ENCODE measurements at places on chromosomes 13 and 19. TPM values are rescaled to one million over a fixed set of nuclear protein-coding genes. Genes with fewer than 3 reads are reported as not detected.

- DNase-seq: peak; percentile 46
Measured at GRCh38 chr19:12721656-12722565, 1.8 kb downstream of the TNPO2 start.

GRCh38 chr19:36547001-36547732 lies 19.1 kb upstream of the ZNF260 start:
- DNase-seq: no peak

- DNase-seq: peak; percentile 59
Measured at GRCh38 chr19:18322318-18322758, 538 bp downstream of the LSM4 start.

DNA sequence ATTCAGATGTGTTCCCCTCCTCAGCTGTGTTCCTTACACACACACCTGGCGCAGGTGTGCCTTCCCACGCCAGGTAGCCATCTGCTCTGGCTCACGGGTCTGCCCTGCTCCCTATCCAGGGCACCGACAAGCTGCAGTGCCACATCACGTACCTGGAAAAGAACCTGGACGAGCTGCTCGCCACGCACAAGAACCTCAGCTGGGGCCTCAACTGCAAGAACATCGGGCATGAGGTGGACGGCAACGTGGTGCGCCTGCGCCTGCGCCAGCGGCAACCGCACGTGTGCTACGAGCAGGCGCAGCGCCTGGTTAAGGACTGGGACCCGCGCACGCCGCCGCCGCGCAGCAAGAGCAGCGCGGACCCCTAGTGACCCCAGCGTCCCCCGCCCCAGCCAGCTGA lies 26.5 kb upstream of the CASP14 start:
- no peak for DNase-seq

DNA sequence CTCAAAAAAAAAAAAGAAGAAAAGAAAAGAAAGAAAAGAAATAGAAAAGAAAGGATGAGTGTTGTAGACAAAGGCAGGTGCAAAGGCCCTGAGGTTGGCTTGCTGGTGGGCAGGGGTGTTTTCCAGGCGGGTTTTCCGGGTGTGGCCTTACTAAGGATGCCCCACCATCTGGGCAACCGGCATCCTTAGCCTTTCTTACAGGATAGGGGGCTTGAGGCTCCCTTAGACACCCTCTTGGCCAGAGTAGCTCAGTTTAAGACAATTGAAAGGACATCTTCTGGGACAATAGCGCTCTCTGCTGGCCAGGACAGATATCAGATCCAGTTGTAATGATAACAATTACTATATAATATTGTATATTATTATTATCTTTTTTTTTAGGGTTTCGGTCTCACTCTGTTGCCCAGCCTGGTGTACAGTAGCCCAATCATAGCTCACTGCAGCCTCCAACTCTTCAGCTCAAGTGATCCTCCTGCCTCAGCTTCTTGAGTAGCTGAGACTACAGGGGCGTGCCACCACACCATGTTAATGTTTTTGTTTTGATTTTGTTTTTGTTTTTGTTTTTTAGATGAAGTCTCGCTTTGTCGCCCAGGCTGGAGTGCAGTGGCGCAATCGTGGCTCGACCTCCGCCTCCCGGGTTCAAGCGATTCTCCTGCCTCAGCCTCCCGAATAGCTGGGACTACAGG lies 1.4 kb upstream of the QTRT1 start:
- DNase-seq: peak; percentile 61

GRCh38 chr19:48859711-48860572 lies 8.5 kb downstream of the PLEKHA4 start:
- no peak for DNase-seq

DNA sequence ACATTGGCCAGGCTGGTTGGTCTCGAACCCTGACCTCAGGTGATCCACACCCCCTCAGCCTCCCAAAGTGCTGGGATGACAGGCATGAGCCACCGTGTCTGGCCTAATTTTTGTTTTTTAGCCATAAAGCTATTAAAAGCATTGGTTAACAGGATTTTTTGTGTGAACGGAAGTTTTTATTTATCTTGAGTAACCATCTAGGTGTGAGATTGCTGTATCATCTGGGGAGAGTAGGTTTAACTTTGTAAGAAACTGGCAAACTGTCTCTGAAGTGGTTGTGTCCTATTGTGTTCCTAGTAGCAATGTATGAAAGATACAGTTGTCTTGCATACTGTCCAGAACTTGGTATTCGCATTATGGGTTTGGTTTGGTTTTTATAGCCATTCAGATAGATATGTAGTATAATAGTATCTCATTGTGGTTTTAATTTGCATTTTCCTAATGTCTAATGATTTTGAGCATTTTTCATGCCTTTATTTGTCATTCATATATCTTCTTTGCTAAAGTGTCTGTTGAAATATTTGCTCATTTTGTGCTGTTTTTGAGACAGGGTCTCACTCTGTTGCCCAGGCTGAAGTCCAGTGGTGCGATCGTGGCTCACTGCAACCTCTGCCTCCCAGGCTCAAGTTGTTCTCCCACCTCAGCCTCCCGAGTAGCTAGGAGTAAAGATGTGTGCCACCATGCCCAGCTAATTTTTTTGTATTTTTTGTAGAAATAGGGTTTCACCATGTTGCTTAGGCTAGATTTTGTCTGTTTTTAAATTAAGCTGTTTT lies 13.5 kb upstream of the PLEKHF1 start:
- DNase-seq: no peak

DNA sequence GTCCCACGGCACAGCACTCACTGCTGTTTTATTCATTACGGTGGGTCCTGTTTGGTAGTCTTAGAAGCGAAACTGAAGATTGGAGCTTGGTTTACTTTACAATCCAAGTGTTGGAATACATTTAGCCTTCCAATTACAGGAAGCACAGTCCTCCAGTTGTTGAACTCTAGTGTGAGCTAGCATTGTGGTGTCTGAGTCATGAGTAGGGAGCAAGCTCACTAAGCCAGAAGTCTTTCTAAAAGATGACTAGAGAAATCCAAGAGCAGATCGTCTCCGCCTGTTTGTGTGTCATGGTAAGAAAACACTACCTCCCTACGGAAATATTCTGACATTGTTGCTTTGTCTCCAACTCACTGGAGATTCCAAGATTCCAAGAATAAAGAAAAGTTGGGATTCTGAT lies 10.1 kb upstream of the SHISA2 start:
- peak; percentile 88 for DNase-seq

DNA sequence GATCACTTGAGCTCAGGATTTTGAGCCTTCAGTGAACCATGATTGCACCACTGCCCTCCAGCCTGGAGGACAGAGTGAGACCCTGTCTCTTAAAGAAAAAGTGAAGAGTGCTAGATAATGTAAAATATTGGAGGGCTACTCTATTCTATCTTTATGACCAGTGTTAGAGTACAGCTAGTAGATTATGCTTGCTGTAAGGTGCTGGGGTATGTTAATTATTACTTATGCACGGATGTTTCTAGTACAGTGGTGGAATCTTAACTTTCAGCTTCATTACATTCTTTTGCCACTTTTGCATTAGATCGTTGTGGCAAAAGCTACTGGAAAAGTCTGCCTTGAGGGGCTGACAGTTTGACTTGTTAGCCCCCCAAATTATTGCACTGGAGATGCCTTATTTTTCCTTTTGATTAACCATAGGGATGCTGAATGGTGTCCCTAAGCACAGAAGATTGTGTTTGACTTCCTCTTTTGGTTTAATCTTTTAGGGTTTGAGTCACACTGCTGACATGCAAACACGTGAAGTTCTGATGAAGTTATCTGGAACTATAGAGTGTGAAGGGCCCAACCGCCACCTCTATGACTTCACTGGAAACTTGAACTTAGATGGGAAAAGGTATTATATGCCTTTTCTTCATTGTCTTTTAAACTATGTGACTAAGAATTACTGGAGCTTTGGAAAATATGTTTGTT lies 169.8 kb downstream of the ATP8A2 start:
- DNase-seq: no peak

- peak; percentile 75 for DNase-seq
Measured at GRCh38 chr13:93080587-93080986, 146.0 kb upstream of the GPC6 start.

DNA sequence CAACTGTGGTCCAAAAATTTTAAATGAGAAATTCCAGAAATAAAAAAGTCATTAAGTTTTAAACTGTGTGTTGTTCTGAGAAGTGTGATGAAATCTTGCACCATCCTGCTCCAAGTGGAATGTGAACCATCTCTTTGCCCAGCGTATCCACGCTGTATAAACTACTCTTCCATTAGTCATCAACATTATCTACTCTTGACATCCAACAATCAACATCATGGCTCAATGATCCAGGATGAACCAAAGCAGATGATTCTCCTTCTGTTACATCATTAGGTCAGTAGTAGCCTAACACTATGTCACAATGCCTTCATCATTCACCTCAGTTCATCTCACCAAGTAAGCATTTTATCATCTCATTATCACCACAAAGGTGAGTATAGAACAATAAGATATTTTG lies 55.3 kb downstream of the SUCLA2 start:
- DNase-seq: no peak

- no peak for DNase-seq
Measured at GRCh38 chr19:58585442-58586132, 12.5 kb upstream of the MZF1 start.

GRCh38 chr19:48248081-48248833 lies 7.5 kb downstream of the CARD8 start:
- DNase-seq: no peak

GRCh38 chr13:106534639-106535551 lies 567 bp downstream of the EFNB2 start:
- no peak for DNase-seq

DNA sequence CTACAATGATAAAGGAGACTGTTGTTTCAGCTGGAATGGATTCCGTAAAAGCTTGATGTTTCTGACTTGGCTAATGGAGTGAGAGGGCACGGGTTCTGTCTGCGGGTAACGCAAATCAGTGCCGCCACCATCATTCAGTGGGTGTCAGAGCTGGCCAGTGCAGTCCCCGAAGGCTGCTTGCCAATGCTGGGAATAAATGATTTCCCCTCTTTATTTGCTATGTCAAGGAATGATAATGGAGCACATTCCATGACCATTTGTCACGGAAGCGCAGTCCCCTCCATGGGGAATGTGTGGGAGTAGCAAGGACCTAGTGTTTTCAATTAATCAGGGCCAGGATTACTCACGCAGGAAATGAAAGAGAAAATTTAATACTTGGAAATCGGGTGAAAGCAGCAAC lies 899.3 kb downstream of the UQCRFS1 start:
- DNase-seq: peak; percentile 95

DNA sequence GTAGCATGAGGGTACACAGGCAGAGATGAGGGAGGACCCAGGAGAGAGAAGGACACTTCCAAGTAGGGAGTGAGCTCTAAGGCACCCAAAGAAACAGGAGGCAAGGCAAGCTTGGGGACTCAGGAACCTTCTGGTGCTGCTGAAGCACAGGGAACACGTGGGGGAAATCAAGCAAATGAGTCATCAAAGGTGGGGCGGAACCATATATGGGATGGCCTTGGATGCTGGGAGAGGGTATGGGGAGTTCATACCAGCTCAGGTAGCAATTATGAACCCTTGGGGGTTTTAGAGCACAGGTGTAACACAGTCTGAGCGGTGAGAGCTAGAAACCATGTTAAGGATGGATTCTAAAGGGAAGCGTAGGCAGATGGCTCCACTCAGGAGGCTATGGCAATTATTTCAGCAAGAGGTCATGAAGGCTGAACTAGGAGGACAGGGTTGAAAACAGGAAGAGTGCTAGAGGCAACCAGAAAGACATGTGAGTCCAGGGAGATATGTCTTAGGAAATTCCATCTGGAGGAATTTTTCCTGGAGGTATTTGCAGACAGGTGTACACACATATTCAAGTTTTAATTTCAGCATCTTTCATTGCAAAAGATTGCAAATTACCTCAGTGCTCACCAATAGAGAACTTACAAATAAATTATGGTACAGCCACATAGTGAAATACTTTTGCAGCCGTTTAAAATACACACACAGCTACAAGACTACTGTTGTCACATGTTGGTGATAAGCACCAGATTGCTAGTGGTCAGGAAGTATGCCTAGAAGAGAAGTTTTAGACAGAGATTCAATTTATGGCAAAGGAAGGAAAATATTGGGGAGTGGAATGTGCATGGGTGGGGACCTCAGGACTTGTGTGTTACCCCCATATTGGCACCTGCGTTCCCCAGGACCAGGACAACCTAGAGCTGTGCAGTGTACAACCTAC lies 77.0 kb downstream of the STARD13 start:
- no peak for DNase-seq

- DNase-seq: no peak
Measured at GRCh38 chr13:109427148-109427547, 359.2 kb downstream of the IRS2 start.

- no peak for DNase-seq
Measured at GRCh38 chr19:30673336-30673735, 301.2 kb downstream of the ZNF536 start.

- no peak for DNase-seq
Measured at GRCh38 chr19:40907968-40908735, 26.1 kb upstream of the CYP2A7 start.

DNA sequence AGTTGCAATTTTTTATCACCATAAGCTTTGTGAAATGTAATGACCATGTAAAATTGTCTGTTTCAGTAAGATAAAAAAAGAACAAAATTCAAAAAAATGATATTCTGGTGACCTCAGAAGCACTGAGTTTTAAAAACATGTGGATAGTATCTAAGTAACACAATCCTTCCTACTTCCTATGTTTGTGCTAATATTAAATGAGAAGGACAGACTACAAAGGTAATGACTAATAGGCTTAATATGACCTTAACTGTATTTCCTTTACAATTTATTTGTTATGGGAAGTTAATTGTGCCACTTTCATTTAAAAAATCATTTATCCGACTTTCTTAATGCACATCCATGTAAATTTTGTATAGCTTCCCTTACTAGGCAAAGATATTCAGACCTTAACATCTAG lies 1030.4 kb upstream of the ATXN8OS start:
- DNase-seq: no peak

Gene COMP
- total RNA-seq: not detected

Gene ATP4A
- total RNA-seq: not detected

Gene ZNF99
- total RNA-seq: not detected

Gene HIPK4
- not detected for total RNA-seq

Gene FUT3
- total RNA-seq: not detected

Gene PCP2
- total RNA-seq: not detected

Gene YJEFN3
- total RNA-seq: 0.62 TPM

Gene ATP8A2
- 1.1 TPM for total RNA-seq

Gene GIPC3
- 0.07 TPM for total RNA-seq

Gene ADM5
- 2.7 TPM for total RNA-seq

Gene PSG7
- total RNA-seq: not detected

Gene ARHGEF1
- total RNA-seq: 108 TPM

Gene IFNL2
- total RNA-seq: not detected

Gene KIR3DL2
- total RNA-seq: not detected

Measured in A172 (cell line).